Kidney tubule cell (primary cell): ENCODE measurements at places on chromosomes 11 and 22.

DNA sequence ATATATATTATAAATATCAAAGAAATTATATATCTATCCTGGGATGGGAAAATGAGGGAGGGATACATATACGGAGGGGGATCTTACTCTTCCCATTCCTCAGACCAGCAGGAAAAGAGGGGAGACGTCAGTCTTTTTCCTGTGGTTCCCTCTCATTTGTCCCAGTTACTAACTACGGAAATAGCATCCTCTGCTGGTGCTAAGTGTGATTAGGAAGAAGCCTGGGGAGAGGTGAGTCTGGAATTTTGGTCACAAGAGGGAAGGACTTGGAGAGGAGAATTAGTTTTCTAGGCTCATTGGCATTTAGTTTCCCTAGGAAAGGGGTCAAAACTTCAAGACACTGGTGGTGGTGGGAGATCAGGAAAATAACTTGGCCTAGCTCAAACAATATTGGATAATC lies 11.6 kb downstream of the MED19 start:
- no peak for DNase-seq

DNA sequence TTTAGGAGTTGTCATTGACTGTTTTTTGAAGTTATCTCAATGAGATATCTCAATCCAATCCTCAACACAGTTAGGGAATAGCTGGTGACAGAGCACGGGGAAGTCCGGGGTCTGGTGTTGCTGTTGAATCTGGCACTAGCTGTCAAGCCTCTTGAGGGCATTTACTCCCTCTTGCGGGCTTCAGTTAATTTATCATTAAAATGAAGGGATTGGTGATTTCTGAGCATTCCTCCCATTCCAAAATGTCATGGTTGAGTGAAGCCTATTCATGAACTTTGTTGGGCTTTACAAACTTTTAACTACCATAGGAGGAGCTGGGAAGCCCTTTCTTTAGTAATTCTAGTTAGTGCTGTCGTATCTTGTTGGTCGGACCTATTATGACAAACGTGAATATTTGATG lies 40.2 kb downstream of the UVRAG start:
- DNase-seq: peak; percentile 43

DNA sequence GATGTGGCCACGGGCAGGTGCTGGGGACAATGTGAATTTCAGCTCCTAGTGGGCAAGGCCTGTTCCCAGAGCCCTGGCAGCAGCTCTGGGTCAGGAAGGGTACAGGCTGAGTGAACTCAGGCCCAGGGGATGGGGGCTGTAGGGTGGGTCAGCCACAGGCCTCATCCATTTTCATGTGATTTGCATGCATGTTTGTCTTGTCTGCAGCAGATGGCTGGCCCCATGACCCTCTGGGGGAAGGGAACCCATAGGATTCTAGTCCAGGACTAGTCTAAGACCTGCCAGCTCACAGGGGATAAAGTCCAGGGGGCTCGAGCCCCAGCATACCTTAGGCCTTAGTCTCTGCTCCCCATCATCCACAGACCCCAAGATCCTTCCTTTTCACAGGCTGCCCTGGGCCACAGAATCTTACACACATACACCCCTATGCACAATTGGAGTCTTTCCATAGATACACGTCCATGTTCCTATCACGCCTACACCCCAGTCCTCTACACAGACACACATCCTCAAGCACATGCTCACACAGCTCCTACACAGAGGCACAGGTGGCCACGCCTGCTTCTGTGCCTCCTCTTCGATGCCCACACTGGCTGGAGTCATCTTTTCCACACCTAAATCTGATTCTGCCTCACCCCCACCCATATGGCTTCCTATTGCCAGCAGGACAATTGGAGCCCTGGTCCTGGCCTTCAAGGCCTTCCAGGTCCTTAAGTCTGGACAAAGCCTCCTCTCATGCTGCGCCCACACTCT lies 25.7 kb downstream of the PDE2A start:
- no peak for DNase-seq

DNA sequence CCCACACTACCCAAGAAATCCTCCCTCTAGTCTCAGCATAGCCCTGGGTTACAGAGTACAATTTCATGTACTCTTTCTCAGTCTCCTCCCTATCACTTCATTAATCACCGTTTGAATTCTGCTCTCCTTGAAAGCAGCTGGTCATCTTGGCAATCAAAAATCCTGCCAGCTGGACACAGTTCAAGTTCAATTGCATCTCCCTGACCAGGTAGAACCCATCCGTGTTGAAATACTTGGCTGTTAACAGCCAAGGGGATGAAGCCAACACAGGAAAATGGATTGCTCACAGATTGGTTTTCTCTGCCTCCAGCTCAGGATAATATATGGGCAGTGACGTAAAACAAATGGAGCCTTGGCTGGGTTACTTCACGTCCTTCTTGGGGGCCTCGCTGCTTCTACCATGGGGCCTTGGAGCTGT lies 55.1 kb upstream of the GRK3 start:
- no peak for DNase-seq
